Left cardiac atrium (tissue), 4 donors: ENCODE measurements at places on chromosomes 12 and 14. TPM values are rescaled to one million over a fixed set of nuclear protein-coding genes. Genes with fewer than 3 reads are reported as not detected.

DNA sequence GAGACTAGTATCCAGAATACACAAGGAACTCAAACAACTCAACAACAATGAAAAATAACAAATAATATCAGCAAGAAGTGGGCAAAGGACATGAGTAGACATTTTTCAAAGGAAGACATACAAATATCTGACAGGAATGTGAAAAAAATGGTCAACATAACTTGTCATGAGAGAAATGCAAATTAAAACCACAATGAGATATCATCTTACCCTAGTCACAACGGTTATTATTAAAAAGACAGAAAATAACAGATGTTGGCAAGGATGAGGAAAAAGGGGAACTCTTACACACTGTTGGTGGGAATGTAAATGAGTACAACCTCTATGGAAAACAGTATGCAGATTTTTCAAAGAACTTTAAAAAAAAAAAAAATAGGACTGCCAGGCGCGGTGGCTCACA is 20.4 kb downstream of the VWF start:
- no peak for DNase-seq

Gene NOVA1
- 2.9 TPM for total RNA-seq

DNA sequence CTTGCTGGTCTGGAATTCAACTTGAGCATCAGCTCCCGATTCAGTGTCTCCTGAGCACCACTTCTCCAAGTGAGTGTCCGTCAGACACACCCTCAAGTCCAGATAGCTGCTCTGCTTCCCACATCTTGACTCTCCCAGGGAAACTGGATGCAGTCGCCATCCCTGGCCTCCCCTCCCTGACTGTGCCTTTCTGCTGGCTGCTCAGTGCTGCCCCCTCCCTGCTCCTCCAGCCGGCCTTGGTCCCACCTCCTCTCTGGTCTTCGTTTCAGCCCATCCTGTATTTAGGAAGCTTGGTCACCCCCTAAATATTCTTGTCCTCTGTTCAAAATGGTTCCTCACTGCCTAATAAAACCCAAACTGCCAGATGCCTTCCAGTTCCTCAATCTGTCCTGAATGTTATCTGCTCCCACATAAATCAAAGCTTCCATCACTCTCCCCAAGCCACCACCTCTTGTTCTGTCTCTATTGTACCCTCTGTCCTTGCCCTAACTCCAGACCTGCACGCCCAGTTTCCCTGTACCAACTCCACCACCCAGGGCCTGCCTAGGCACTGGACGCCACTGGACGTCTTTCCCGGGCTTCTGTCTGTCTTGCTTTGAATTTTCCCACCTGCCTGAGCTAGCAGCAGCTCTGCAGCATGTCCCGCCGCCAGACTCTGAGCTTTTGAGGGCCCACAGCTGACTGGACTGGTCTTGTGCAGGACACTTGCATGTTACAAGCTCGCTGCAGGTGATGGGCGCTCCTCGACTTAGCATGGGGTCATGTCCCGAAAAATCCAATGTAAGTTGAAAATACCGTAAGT is 33.8 kb downstream of the CCDC92 start:
- no peak for DNase-seq

DNA sequence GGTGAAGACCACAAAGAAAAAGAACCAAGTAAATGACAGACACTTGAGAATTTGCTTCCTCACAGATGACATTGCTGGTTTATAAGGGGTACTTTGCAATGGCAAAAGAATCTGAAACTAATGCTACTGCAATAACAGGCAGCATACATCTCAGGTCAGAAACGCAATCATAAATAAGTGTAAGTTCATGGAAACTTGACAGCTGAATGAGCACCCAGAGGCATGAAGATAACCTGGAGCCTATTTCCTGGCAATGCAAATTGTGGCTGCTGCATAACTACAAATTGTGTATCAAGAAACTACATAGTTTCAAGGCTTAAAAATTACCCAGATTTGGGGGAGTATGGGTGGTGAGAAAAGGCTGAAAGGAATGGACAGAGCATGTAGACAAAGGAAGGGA is 8.5 kb upstream of the MYO1A start:
- no peak for DNase-seq

DNA sequence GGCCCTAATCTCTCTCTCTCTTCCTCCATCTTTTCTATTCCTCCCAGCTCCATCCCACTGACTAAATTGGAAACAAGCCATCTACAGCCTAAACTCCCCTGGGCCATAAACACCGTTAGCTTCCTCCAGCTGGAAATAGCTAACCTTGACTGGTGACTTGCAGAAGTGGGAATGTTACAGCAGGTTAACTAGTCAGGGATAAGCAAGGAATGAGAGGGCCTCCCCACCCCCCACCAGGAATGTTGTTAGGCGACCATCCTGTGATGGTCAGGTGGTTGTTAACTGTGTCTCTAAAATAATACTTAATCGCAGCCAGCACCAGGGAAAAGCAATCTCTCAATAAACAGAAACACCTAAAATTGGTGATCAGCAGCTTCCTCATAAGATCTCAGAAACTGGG is 40.8 kb downstream of the MIS18BP1 start:
- no peak for DNase-seq

Gene KLRB1
- total RNA-seq: 1.3 TPM

DNA sequence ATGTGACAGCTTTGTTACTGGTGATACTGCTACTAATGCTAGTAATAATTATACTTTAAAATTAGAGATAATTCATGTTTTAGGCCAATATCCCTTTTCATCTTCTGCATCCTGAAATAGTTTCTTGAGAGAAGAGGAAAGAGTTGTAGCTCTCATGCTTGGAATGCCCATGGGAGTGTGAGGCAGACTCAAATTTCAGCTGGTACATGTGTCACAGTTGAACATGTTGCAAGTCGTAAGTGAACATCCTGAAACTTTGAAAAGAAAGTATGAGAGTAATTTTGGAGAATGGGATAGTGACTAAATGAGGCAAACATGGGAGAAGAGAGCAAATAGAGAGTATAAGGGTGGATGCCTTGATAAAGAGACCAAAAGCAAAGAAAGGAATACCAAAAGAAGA is 168.0 kb downstream of the TMTC3 start:
- DNase-seq: peak; percentile 23

DNA sequence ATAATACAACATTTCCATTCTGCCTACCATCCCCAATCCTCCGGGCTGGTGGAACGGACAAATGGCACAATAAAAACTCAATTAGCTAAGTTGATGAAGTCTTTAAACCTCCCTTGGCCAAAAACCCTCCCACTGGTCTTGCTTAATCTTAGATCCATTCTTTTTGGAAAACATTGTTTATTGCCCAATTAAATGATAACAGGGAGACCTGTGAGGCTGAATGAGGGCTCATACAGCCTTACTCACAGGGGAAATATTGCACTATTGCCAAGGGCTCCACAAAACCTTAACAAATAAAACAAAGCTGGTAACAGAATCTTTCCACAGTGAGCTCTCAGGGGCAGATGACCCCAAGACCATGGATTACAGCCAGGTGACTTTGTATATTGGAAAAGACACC is 7.8 kb upstream of the PSMC1 start:
- no peak for DNase-seq

- no peak for DNase-seq
Measured at GRCh38 chr12:49748306-49748705, 6.9 kb downstream of the TMBIM6 start.

- DNase-seq: no peak
Measured at GRCh38 chr12:60191676-60192359, 596.0 kb downstream of the SLC16A7 start.

Gene DPPA3
- not detected for total RNA-seq

DNA sequence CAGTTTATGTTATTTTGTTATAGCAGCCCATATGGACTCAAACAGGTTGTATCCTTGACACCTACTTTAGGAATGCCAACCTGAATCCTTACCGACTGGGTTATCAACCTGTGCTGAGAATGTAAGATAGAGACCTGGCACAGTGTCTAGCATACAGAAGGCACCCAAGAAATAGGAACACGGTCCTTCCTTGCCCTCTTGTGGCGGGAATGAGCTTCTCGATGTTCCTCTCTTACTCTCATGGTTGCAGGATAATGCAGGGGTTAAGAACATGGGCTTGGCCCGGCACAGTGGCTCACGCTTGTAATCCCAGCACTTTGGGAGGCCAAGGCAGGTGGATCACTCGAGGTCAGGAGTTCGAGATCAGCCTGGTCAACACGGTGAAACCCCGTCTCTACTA is 6.5 kb downstream of the C12orf43 start:
- no peak for DNase-seq

Gene CLEC1A
- 3.9 TPM for total RNA-seq

DNA sequence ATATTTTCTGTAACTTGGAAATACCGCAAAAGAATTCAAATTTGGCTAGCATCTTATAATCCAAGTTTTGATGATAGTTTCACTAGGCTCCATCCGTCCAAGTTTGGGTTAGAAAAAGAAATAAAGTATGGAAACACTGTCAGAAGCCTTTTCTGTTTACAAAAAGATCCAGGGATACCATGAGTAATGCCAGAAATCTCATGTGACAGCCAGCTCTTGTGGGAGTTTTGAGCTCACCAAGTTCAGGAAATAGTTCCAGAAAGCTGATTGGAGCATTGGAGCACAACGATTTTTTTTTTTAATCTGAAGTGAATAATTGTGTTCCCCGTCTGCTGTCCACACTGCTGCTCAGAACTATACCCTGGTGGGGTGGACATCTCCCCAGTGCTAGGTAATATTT is 229.7 kb upstream of the NPAS3 start:
- no peak for DNase-seq

Gene SERPINA12
- not detected for total RNA-seq

DNA sequence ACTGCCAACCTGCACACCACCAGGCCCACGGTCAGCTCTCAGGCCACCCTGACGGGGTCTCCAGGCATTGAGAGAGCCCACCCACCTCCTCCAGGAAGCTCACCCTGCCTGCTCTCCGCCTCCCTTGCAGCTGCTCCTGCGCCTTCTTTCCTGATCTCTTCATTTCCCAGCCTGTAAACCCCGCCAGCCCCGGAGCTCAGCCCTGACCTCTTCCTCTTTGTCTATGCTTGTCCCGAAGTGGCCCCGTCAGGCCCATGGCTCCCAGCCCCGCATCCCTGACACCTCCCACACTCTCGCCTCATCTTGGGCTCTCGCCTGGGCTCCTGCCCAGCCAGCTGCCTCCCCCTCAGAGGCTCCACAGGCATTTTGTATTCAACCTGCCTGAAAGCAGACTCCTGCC is 139.3 kb downstream of the CALM1 start:
- peak; percentile 63 for DNase-seq

DNA sequence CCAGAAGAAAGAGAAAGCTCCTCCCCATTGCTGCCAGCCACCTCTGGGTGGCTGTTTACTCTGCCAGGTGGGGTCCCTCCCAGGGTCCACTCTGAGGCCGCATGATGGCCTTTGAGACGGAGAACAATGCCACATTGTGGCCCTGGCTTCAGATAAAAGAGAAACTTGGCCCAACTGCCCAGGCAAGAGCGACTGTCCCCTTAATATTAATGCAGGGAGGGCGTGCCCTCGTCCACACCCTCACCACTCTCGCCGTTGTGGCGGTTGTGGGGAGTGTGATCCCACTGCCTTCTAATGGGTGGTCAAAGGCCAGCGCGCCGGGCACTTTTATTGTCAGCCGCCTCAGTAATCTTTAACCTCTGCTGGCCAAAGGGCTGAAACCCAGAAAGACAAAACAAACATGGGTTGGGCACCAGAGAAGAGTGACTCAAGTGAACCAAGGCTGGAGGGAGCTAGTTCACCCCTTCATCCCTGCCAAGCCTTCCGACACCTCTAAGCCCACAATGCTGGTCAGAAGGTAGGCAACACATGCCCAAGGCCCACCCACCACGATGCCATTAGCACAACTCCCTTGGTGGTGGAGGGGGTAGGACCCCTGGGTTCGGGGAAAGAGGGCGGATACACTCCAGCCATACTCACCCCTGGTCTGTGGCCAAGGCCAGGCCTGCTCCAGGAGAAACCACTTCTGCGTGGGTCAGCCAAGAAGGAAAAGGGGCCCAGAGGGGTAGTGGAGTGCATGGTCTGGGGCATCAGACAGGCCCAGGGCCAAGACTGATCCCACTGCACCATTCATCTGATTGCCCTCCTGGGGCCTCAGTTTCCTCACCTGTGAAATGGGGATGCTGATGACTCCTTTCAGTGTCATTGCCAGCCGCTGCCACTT is 44.5 kb upstream of the BCL11B start:
- DNase-seq: no peak

Gene KRT8
- 233 TPM for total RNA-seq

- peak; percentile 66 for DNase-seq
Measured at GRCh38 chr14:100662879-100663760, 63.6 kb upstream of the DLK1 start.

Gene PMEL
- total RNA-seq: 0.65 TPM

DNA sequence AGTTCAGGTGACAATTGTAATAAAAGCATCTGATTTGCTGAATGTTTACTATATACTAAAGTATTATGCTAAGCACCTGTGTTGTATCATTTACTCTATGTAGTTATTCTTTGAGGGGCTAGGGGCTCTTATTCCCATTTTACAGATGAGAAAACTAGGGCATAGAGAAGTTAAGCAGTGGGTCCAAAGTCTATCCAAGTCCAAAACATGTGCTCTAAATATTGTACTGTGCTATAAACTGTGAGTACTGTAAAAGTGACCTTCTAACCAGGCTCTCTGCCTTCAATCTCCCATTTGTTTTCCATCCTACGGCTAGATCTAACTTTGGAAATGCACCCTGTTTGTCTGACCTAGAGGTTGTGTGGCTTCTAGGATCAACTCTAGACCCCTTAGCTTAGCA is 9.0 kb downstream of the ACVR1B start:
- no peak for DNase-seq

Gene SIX4
- total RNA-seq: 3.3 TPM

- no peak for DNase-seq
Measured at GRCh38 chr12:132986885-132987225, 688 bp downstream of the ZNF26 start.

- no peak for DNase-seq
Measured at GRCh38 chr14:73743431-73743931, 29.3 kb upstream of the PNMA1 start.

GRCh38 chr12:69595689-69596088 is 10.4 kb downstream of the CCT2 start:
- DNase-seq: no peak

- no peak for DNase-seq
Measured at GRCh38 chr14:52446355-52446754, 106.0 kb downstream of the TXNDC16 start.

Gene KRT74
- total RNA-seq: not detected
